Hepatic stellate cell (primary cell): ENCODE measurements at places on chromosomes 4 and X.

GRCh38 chrX:19673375-19674040, 158.2 kb upstream of the MAP3K15 start:
- peak; percentile 57 for DNase-seq

DNA sequence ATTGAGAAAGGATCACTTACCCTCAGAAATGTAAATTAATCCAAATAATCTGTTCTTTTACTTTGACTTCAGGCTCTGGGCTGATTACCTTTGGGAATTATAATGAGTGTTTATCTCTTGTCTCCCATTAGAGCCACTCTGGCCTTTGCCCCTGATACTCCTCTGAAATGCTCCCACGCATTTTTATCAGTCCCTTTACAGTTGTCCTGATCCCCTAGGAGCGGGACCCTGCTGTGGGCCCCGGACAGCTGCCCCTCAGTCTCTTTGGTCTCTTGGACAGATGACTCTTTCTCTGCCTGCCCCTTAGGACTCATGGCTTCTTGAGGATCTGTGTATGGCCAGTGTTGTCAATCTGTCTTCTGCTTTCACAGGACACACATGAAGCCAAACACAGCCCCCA, 1.0 kb upstream of the TRIM75 start:
- no peak for DNase-seq

DNA sequence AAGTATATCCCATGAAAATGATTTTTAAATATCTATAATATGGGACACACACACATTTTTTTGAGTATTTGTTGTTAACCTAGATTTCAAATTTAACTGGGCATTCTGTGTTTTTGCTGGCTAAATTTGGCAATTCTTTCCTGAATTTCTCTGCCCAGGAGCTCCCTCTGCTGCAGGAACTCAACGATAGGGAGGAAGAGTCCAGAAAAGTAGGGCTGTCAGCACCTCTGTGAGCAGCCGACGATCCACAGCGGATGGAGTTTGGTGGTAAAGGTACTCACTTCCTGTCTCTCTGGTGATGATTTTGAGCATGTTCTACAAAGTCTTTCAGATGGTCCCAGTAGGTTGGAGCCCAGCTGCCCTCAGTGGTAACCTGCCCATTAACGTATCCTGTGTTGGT, 23.1 kb upstream of the TMEM184C start:
- DNase-seq, result no peak

DNA sequence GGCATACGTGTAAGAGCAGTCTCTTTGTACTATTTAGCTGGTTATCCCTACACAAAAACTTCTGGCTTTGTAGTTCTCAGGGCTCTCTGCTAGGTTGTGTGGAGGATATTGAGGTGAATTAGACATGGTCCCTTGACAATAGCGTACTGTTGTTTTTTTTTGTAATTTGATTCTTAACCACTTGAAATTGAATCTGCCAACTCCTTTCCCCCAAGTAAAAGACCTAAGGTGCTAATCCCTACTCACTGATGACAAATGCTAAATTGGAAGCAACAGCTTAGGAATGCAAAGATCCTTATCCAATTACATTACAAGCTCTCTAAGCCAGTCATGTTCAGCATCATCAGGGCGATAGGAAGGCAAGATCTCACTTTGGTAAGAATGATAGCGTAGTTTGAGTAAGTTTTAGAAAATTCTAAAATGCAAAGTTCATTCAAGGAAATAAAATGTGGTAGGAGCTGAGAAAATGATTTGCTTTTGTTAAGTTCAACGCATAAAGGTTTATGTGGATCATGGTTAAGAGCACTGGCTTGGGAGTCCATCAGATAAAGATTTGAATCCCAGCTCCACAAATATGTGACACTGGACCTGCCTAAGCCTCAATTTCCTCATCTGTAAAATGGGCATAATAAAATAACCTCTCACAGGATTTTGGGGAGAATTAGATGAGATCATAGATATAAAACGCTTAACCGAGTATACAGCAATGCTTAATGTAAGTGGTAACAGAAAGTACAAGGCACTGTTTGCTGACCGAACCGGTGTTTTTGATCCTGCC, 39.3 kb downstream of the DOCK11 start:
- no peak for DNase-seq
